ENCODE measurements at places on chromosomes 6 and 20.

- peak; percentile 55 for DNase-seq
These were observed 721 bp downstream of the KDM1B start for GRCh38 chr6:18155864-18156421.

DNA sequence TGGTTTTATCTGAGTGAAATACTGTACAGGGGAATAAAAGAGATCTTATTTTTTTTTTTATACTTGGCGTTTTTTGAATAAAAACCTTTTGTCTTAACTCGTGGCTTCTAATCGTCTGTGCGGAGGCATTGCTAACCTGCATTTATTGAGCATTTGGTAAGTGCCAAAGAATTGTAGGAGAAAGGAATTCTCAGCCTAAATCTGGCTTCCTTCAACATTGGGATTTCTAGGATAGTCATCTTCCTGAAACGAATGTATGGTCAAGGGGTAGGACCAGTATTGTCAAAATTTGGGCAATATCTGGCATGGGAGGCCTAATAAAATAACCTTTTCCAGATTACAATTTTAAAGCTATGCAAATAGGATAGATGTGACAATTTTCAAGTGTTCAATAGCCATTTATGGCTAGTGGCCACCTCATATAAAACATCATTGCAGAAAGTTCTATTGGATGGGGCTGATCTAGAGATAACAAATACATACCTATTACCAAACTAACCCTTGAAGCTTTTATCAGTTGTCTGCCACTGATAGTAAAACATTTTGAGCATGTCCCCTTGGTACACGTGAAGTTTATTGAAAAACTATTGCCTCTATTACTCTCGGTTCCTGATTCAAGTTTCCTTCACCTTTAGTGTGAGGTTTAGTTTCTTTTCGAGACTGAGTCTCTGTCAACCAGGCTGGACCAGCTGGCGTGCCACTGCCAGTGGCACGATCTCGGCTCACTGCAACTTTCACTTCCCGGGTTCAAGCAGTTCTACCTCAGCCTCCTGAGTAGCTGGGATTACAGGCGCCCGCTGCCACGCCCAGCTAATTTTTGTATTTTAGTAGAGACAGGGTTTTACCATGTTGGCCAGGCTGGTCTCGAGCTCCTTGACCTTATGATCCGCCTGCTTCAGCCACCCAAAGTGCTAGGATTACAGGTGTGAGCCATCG, 5.6 kb downstream of the PIM1 start:
- DNase-seq, result no peak

- DNase-seq, result peak; percentile 25
These were observed 1.1 kb upstream of the TULP4 start for GRCh38 chr6:158311193-158311592.

GRCh38 chr20:8711501-8711900, 357.4 kb upstream of the PLCB4 start:
- DNase-seq, result no peak

DNA sequence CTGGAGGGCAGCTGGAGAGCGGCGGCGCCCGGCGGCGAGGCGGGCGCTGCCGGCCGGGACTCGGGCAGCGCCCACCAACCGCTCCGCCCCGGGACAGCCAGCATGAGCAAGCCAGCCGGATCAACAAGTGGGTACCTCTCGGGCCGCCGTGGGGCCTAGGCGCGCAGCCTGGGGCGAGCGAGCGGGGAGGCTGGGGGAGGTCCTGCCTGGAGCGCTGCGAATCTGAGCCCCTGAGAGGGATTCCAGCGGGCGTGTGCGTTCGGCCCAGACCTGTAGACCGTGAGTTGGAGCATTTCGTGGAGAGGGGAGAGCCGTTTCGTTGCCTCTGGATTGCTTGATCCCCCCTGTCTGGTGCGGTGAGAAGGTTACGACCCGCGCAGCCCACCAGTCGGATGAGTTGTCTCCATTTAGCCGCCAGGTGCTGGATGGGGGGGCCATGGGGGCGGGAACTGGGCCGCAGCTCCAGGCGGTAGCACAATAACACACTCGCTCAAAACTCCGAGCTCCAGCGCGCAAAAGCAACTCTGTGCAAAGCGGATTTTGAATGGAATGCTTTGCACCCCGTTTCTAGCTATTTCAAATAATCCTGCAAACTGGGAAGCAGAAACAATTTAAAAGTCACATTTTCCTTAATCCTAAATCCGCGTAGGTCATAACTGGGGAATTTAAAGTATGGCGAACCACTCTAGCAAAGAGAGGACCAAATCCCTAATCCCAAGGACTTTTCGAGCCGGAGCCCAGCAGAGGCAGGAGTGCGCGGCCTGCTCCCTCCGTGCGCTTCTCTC, 1.0 kb downstream of the NR2E1 start:
- no peak for DNase-seq
